ENCODE measurements at places on chromosomes 13 and 19.
A peak's percentile ranks its signal among the peaks of the same experiment; 100 is the strongest.

GRCh38 chr13:100266026-100266425, 177.1 kb downstream of the PCCA start:
- no peak for DNase-seq

- no peak for DNase-seq
These were observed 2.2 kb upstream of the FCHO1 start for GRCh38 chr19:17748884-17749638.

DNA sequence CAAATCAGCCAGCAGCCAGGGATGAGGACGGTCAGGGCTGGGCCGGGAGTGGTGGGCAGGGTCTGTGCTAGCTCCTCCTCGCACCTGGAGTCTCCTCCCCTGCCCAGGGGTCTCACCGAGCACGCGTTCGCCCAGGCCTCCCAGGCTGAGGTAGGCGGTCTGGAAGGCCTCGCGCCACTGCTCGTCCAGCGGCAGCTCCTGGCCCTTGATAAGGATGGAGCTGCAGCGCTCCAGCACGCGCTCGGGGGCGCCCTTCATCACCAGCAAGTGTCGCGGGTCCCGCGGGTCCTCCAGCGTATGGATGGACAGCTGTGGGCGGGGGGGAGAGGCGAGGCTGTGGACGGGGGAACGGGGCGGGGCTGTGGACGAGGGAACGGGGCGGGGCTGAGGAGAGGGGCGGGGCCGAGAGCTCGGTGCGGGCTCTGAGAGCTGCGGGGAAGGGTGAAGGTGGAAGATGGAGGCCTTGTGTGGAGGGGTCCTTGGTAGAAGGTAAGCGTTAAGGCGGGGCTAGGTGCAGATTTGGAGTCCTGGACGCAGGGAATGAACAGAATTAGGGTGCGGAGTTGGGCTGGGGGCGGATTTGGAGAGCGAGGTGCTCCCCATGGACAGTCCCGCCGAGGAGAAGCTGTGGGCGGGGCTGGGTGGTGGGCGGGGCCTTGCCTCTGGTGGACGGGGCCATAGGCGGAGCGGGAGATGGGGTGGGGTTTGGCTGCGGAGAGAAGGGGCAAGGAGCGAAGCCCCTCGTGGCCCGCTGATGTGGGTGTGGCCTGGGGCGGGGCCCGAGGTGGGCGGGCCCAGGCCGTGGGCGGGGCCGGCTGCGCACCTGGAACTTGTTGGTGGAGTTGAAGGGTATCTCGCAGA, 5.7 kb downstream of the ATP4A start:
- DNase-seq, result peak; percentile 18

GRCh38 chr13:106835477-106835876, 267.5 kb upstream of the ARGLU1 start:
- no peak for DNase-seq

GRCh38 chr19:51931921-51932320, 4.6 kb downstream of the ZNF613 start:
- DNase-seq, result no peak

GRCh38 chr13:31951215-31951678, 80.3 kb upstream of the FRY start:
- peak; percentile 3 for DNase-seq

- DNase-seq, result peak; percentile 44
These were observed 5.7 kb downstream of the COMP start for GRCh38 chr19:18785179-18786124.

DNA sequence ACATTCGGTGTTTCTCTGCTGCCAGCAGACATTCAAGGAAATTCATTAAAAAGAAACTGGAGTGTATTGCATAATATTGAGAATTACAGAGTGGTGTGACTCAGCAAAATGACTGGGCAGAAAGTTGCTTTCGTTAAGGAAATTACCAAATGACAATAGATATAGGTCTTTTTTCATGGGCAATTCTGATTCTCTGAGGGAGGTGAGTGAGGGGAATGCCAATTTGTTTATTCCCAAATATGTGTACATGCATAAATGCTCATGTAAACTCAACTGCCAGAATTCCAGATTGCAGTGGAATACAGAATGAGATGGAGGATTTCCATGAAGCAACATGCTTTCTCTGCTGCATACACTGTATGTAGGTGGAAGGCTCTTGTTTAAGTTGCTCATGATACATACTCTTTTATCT, 1730.1 kb downstream of the SLITRK5 start:
- no peak for DNase-seq

DNA sequence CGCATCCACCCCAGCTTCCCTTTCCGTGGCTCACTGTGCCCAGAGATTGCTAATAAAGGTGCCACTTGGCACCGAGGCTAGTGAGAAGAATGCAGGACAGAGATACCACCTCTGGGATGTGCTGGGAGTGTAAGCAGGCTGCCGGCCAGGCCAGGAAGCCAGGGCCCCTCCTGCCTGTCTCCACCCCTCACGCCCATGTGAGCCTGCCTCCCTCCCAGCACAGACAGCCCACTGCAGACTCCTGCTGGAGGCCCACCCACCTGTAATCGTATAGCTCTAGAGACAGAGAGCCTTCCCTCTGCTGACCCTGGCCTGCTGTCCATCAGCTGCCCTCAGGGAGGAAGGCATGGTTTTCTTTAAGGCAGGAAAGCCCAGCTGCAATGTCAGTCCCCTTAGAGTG, 13.9 kb downstream of the VSTM2B start:
- DNase-seq, result no peak

DNA sequence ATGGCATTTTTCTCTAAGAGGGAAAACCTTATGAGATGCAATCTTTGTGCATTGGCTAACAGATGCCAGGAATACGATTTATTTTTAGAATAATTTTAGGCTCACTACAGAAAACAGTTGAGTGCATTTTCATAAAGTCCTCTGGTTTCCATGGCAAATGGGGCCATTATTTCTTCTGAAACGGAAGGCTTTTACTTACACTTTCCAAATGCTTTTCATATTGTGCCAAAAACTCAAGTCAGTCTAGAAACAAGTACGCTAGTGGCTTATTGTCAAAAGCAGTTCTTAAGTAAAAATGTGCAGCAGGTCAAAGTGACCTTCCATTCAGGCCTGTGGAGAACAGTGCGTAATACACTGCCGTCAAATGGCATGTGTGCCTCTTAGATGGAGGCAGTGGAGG, 628.7 kb downstream of the EFNB2 start:
- no peak for DNase-seq

- DNase-seq, result no peak
These were observed at the start of gene SSC5D for GRCh38 chr19:55487924-55488687. Gene SSC5D, plus strand, starts transcription at chr19:55488436. Its CDS starts 154 bp downstream, at chr19:55488590.

DNA sequence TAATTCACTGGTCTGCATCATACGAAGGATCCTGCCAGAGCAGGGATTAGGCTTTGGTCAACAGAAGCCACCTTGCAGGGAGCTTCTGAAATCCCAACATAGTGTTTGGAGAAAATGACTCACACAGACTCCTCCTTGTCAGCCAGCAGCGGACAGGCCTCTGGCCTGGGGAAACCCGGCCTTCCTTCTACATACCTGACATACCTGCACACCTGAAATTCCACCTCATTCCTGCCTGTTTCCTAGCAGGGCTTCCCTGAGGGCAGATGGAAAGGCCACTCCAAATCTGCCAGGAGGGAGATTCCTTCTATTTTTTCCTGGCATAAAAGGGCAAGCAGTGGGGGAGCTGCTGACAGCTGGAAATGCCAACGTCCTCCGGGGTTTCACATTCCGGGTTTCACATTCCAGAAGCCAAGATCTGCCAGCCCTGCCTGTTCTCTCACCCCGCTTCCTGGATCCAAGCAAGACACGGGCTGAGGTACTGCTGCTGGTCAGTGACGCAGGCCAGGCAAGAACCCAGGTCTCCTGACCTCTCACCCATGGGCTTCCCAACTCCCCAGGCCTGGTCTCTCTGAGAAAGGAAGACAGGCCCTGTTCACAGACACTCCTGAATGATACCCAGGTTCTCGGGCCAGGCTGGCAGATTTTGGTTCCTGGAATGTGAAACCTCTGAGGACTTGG, 18.2 kb upstream of the IGFL1 start:
- DNase-seq, result no peak

DNA sequence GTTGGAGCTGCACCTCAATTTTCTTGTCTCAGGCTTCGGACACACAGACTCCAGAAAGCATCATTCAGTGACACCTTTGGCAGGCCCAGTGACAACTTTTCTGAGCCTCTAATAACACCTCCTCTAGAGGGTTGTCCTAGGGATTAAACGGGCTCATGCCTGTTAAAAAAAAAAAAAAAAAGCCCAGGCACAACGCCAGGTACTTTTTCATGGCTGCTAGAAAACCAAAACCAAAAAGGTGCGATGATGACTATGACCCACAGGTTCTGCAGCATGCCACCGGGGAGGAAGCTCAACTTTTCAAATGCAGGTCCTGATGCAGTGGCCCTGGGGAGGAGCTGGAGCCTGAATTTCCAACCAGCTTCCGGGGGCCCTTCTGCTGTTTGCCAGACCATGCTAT, 184.2 kb downstream of the ABCC4 start:
- DNase-seq, result no peak

DNA sequence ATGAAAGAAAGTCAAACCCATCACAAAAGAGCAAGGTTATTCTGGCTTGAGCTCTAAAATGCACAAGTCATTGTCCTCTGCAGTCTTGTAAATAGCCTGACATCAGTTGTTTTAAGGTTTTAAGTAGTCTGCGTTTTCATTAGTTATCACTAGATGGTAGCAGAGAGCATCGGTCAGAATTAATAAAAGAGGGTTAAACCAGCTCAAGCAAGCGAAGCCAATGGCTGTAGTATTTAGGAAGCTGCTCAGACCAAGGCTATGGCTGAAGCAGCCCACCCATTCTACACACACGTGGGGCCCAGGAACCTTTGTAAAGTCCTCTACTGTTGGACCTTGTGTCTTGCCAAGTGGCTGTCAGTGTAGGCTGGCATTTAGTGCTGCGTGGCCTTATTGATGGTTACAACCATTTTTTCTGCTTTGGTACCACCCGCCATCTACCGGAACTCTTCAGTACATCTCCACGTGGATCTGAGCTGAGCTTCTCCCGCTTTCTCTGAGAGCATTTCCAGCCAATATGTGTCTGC, 13.3 kb upstream of the ZNF57 start:
- no peak for DNase-seq

- DNase-seq, result no peak
These were observed 471.0 kb downstream of the COG6 start for GRCh38 chr13:40126306-40127085.

- DNase-seq, result no peak
These were observed 1.6 kb downstream of the RPL18 start for GRCh38 chr19:48617146-48617937.

DNA sequence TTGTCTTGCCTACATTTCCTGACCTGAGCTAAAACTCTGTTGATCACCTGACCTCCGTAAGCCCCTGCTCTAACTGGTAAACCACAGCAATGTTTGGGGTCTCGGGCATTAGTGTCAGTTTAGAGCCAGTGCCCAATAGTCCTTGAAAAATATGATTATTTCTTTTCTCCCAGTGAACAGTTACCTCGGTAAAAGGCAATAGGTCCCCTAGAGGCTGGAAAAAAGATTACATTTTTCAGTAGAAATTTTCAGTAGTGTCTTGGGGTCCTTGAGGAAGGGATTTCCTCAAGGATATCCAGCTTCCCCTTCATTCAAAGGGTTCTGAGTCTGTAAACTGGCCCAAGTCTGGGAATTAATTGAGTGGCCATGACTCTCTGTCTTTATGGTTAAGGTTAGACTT, 177.5 kb downstream of the SLC7A1 start:
- DNase-seq, result no peak

DNA sequence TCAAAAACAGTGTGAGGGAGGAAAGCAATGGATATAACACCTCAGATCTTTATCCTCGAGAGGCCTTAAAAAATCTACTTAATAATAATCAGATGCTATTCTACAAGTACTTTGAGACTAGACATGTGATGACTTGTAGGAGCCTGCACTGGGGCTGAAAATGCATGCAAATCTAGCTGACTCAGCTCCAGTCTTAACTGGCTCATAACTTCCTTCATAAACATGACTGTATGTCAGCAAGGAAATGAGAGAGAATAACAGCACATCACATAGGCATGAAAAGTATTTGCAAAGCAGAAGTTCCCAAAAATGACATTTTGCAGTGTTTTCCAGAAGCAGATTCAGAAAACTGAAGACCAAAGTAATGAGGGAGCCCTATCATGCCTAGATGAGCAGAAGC, 38.1 kb downstream of the PSG5 start:
- no peak for DNase-seq

DNA sequence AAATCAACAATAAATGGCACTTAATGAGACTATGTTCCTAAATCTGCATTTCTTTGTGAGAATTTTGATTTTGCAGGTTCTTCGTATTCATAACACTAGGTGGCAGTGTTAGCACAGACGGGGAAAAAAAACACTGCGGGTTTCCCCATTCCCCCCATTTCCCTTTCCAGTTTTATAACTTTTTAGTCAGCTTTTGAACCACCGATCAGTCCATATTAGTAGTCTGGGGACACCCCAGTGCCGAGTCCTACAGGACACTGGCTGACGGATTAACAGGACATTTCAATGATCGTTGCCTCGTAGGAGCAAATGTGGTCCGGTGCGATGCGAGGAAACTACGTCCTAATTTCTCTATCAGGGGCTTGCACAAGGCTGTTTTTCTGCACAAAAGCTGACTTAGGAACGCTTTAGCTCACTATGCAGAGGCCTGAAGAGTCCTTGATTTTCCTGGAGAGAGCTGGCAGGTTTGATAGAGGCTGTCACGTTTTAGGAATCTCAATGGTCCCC, 234.3 kb downstream of the LMO7 start:
- DNase-seq, result no peak

DNA sequence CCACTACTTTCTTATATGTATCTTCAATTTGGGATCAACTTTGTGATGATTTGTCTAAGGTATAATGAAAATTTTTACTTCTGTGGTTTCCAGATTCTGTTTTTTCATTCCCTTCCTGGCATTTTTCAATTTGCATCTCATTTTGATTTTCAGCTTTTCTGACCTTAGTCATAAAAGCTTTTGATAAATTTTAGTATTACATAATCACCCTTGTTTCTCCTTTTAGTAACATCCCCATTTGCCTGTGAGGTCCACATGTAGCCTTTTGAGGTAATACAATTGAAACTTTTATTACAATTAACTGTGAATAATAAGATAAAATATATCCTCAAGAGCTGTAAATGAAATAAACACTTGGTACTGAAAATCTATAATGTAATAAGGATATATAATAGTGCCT, 31.2 kb downstream of the LACC1 start:
- no peak for DNase-seq

GRCh38 chr13:44575741-44576350, at the start of gene TSC22D1:
Gene TSC22D1, minus strand, starts transcription at chr13:44576330. Its CDS starts 256 bp downstream, at chr13:44576074.
- DNase-seq, result peak; percentile 63

GRCh38 chr19:18906605-18907519, 10.9 kb upstream of the CERS1 start:
- DNase-seq, result no peak

DNA sequence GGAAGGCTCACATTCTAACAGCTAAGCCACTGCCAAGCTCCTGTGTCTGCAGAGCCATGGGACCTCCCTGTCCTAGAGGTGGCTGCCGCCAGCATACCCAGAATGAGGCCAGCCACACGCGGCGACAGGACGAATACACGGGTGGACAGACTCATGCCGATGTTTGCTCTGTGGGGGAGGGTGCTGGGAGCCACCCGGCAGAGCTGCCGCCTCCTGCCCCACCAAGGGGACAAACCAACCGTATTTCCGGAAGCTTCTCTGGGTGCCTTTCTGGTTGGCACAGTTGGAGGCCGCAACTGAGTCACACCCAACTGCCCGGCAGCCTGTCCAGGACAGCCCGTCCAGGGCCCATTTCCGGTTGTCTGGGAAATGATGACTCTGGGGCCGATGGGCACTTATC, 20.3 kb downstream of the C13orf46 start:
- no peak for DNase-seq
